Stimulated activated CD4-positive, alpha-beta T cell treated with anti-CD3 and anti-CD28 coated beads, Interleukin-1b, Interleukin-23, amount 100 ng/mL, for 1 hour (primary cell): ENCODE measurements at places on chromosomes 12 and 14.
A peak's percentile ranks its signal among the peaks of the same experiment; 100 is the strongest.

DNA sequence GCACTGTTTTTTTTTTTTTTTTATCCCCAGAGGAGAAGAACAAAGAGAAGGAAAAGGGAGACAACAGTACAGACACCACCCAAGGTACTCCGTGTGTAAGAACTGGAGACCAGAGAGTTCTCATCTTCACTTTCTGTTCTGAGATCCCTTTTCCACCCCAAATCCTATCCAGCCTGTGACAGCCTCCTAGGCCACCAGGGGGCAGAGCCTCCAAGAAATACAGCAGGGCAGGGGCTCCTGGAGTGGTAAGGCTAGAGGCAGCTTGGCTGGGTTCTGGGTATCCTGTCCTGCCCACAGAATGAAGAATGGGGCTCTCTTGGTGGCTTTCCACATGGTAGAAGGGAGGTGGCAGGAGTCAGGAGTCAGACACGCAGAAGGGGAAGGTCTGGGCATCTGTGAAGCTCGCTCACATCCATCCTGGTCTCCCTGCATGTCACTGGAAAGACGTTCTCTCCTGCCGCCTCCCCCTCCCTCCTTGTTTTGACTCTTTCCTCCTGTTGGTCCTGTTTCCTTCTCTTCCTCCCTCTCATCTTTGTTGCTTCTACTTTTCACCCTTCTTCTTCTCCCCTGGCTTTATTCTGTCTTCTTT is 12.0 kb downstream of the CLSTN3 start:
- no peak for DNase-seq

- no peak for DNase-seq
These were observed 50.0 kb downstream of the KDM2B start for GRCh38 chr12:121530600-121531355.

DNA sequence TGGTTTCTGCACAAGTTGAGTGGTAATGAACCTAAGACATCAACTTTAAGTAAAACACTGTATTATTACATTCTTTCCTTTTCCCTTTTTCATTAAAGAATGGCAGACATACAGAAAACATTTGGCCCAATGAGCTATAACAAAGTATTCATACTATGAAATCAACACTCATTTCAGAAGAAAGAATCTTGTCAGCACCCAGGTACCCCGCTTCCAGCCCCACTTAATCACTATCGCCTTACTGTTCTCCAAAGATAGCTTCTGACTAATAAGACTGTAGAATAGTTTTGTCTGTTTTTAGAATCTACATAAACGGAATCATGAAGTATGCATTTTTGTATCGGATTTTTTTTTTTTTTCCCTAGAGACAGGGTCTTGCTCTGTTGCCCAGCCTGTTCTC is 9.5 kb downstream of the CNTN1 start:
- no peak for DNase-seq

DNA sequence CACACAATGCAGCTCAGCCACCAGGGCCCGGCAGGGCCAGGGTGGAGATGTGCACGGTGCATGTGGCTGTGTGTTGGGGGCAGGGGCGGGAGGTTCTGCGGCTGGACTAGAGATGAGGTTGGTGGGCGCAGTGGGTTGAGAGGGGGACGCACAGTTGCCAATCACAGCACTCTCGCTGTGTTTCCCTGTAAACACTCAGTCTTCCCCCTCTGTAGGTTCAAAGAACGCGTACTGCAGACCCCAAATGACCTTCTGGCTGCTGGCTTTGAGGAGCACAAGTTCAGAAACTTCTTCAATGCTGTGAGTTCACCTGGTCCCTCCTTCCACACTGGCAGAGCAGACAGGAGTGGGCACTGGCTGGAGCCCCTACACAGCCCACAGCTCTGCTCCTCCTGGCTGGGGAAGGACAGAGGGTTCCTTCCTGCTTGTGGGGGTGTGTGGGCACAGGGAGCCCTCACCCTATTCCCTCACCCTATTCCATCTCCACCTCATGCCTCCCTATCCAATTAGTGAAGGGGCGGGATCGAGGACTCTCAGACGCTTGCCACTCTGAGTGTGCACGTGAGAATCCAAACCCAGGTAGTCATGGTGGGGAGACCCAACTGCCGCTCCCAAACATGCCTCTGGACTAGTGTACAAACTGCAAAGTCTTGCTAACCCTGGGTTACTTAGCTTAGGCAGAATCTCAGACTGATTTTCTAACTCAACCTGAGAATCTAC is 17.8 kb downstream of the OTUB2 start:
- DNase-seq: no peak

DNA sequence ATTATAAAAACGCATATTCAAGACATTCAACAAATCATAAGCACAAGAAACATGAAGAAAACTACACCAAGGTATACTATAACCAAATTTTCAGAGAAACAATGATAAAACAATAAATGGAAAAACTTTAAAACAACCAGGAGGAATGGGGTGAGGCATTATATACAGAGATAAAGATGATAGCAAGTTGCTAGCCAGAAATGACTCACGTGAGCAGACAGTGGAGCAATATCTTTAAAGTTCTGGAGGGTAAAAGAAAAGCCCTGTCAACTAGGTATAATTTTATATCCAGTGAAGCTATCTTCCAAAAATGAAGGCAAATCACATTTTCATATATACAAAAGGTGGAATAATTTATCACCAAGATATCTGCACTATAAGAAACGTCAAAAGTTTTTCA is 97.8 kb upstream of the PCED1B start:
- DNase-seq: no peak

DNA sequence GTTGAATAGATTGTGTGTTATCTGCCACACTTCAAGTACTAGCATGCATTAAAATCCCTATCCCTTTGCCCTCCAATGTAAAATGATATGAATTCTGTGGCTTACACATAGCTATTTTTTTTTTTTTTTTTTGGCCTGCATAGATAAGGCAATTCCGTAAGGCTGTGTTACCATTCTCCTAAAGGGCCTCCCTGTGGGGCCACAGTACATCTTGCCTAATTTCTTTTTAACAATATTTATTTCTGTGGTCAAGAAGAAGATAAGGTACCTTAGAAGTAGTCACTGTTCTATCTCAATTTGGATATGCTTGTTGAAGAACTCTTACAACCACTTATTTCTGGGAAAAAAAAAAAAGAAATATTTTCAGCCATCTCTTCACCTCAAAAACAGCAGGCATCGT is 19.8 kb downstream of the FLRT2 start:
- DNase-seq: no peak

GRCh38 chr12:52066346-52067080 is 3.3 kb upstream of the ATG101 start:
- no peak for DNase-seq

DNA sequence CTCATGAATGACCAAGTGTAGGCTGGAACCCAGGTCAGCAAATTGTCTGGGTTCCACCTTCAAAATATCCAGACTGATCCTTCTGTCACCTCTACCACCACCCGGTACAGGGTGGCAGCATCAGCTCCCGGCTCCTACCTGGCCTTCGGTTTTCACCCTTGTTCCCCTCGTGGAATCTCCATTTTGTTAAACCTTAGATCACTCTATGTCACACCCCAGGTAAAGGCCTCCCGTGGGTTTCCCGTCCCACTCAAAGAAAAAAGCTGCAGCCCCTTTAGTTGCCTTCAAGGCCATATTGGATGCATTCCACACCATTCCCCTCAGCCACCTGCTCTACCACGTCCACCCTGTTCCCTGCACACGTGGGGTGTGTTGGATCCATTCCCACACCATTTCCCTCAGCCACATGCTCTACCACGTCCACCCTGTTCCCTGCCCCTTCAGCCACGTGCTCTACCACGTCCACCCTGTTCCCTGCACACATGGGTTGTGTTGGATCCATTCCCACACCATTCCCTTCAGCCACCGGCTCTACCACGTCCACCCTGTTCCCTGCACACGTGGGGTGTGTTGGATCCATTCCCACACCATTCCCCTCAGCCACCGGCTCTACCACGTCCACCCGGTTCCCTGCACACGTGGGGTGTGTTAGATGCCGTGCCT is 23.8 kb downstream of the SLC6A13 start:
- DNase-seq: no peak

DNA sequence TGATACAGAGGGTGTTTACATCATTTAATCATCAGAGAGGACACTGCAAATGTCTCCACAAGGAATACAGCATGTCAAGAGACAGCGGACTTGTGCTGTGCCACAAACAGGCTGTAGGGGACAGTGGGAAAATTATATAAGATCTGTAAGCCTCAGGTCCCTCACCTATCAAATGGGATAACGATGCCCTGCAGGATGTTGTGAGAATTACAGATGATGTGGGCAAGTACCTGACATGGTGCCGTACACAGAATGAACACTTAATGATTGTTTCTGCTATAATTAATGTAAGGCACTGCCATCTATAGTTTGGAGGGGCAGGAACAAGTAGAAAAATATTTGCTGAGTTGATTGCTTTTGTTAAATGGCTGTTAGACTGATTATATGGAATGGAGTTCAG is 81.9 kb upstream of the GTF2A1 start:
- DNase-seq: no peak

GRCh38 chr12:77938301-77938700 is 107.6 kb downstream of the NAV3 start:
- DNase-seq: no peak

DNA sequence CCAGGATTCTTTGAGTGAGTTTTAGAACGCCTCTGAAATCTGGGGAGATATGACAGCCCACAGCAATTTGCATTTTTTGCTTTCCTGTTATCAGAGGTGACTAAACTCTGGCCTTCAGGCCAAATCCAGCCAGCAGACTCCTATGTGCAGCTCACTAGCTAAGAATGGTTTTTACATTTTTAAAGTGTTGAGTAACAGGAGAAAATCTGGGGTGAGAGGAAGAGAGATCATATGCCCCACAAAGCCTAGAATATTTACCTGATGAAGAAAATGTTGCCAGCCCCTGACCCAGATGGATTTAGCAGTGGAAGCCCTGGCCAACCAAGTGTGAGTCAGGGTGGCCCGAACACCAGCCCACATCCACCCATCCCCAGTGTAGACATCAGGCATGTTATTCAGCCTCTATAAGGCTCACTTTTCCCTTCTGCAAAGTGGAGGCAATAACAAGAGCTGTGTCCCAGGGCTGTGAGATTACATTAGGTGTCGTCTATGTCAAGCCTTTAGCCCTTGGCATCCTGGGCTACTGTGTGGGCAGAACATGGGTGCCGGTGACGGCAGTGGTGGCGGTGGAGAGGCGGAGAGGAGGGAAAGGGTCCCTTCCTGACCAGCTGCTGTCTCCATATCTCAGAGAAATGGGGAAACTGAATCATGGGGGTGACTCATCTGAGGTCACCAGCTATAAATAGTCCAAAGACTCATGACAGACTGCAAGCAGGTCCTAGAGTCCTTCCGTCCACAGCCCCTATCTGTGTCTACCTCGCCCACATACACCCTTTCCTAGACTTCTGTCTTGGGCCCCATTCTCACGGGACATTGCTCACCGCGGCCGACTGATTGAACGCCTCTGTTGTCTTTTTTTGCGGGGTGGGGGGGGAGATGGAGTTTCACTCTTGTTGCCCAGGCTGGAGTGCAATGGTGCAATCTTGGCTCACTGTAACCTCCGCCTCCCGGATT is 32.6 kb upstream of the CD9 start:
- DNase-seq: no peak

DNA sequence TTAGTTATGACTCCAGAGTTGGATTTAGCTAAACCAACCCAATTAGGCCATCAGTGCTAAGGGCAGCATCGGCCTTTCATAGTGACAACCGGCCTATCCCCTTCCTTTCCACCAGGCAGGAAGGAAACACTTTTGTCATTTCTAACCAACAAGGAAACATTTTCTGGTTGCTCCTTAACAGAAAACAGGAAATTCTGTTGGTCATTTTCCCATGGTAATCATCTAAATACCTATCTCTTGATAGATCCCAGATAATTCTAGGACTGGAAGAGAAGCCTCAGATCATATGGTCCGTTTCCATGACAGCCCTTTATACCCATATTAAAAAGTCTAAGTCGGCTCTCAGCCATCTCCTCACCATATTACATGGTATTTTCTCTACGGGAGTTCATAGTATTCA is 79.2 kb upstream of the USP44 start:
- no peak for DNase-seq

DNA sequence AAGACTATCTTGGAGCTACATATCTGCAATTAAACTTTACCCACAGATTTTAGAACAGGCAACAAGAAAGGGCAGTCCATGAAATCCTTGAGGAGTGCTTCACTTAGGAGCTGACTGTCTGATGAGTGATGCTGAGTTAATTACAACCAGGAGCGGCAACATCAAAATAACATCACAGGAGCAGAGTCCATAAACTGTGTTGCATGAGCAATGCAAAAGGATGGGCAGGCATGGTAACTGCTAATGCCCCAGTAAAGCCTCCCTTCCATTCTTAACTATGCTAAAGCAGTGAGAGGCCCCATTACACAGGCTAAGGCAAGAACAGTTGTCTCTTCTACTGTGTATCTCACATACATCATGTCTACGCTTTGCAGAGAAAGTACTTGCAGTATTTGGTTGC is 156.6 kb downstream of the PAX9 start:
- DNase-seq: no peak

DNA sequence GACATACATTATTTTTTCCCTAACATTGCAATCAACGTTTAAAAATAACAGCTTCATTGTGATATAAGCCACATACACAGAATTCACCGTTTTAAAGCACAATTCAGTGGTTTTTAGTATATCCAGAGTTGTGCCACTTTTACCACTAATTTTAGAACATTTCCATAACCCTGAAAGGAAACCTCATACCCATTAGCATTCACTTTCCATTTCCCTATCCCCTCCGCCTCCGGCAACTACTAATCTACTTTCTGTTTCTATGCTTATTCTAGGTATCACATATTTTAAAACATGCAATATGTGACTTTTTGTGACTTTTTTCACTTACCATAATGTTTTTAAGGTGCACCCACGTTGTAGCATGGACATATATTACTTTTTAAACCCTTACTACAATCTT is 55.6 kb upstream of the ISM2 start:
- DNase-seq: no peak

- no peak for DNase-seq
These were observed 21.3 kb upstream of the ZFP36L1 start for GRCh38 chr14:68814238-68814538.

GRCh38 chr12:10590966-10591365 is 22.4 kb downstream of the MAGOHB start:
- no peak for DNase-seq

- DNase-seq: no peak
These were observed 245.3 kb downstream of the ZFP36L1 start for GRCh38 chr14:68547305-68548193.

GRCh38 chr12:67648521-67649260 is at the start of gene DYRK2:
TSS of gene DYRK2 (plus strand) at chr12:67648745. CDS start at chr12:67649134, 389 bp downstream.
- DNase-seq: peak; percentile 55

- DNase-seq: no peak
These were observed 75.4 kb downstream of the PAPLN start for GRCh38 chr14:73312687-73313086.

GRCh38 chr12:106112145-106112821 is 26.5 kb downstream of the NUAK1 start:
- DNase-seq: no peak

- no peak for DNase-seq
These were observed 77.0 kb upstream of the FGD4 start for GRCh38 chr12:32322354-32322753.

- no peak for DNase-seq
These were observed 29.4 kb upstream of the KCNA5 start for GRCh38 chr12:5014269-5014668.
